ENCODE measurements at places on chromosomes 16 and 17.

DNA sequence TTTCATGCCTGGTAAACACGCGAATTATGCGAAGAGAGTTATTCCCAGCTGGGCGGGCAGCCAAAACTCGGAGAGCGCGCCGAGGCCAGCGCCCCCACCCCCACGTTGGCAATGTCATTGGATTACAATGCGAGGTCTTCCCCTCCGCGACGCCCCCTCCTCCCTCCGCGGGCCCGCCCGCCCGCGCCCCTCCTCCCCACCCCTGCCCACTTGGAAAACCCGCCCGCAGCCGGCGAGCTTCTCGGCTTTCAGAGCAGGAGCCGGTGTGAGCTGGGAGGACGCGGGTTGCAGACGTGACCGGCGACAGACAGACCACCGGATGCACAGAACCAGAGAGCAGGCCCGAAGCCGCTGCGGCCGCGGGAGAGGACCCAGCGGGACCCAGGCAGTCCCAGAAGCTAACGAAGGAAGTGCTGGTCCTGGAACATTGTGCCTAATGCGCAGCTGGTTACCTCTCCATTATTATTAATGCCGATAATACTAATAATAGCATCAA is 4.0 kb downstream of the NOG start:
- no peak for DNase-seq

- DNase-seq: no peak
These were observed 61.1 kb downstream of the SIAH1 start for GRCh38 chr16:48323783-48324775.

- DNase-seq: no peak
These were observed 98.5 kb downstream of the ZNF778 start for GRCh38 chr16:89315791-89316581.

- DNase-seq: no peak
These were observed 2.9 kb upstream of the SMIM5 start for GRCh38 chr17:75630071-75630917.

DNA sequence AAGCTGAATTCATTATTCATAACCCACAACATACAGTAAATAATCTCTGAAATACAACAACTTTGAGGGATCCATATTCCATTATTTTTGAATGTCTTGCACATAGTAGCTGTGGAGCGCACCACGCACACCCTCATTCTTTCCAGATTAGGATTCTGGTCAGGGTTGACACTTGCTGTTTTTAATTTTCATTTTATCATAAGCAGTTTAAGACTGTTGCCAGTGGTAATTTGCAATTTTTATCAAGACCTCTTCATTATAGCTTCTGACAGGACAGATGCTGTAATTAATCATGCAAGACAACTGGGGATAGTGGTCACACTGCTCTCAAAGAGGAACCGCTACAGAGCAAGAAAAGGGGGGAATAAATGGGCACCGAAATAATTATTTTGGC is 109.7 kb downstream of the TOX3 start:
- no peak for DNase-seq

GRCh38 chr17:14294876-14295275 is 6.0 kb upstream of the HS3ST3B1 start:
- no peak for DNase-seq

- no peak for DNase-seq
These were observed 276.8 kb downstream of the STX8 start for GRCh38 chr17:9298776-9299295.

DNA sequence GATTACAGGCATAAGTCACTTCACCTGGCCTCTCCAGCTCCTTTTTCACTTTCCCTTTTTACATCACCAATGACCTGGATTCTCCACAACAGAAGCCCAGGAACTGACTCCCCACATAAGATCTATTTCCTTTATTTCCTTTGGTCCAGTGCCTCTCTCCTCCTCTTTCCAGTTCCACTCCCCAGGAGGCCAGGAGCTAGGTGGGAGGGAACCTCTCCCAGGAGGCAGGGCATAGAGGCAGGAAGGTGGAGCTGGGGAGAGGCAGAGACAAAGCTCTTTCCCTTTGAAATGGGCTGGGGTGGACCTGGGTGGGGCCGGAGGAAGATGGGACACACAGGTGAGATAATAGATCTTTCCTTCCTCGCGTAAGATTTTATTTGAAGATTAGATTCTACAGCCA is 318.3 kb upstream of the TNRC6C start:
- DNase-seq: no peak

GRCh38 chr16:79267781-79268180 is 332.8 kb downstream of the MAF start:
- DNase-seq: no peak
